HFF-Myc (cell line): ENCODE measurements at places on chromosomes 1 and 21.

DNA sequence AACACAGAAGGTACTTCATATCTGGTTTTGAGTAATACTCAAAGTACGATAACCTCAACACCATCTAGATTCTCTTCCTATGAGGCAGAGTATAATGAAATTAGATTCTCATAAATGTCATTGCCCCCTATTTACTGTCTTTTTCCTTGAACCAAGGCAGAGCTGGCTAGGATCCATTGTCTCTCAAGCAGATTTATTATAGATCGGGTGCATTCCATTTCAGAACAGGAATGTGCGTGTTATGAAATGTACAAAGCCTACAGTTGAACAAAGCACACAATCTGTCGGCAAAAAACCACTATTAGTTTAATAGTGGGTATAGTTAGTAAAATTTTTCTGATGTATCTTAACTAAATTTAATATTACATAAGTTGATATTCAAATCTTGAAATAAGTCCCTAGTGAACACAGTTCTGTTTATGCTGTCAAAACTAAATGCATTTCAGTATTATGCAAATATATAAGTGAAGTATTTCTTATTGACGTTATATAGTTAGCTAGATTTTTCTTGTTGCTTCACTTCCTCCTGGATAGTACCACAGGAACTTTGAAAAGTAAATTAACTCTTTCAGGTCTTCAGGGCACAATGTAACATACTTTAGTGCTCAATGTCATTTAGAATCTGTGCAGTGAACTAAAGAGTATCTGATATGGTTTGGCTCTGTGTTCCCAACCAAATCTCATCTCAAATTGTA lies 92.1 kb downstream of the DDAH1 start:
- no peak for DNase-seq

DNA sequence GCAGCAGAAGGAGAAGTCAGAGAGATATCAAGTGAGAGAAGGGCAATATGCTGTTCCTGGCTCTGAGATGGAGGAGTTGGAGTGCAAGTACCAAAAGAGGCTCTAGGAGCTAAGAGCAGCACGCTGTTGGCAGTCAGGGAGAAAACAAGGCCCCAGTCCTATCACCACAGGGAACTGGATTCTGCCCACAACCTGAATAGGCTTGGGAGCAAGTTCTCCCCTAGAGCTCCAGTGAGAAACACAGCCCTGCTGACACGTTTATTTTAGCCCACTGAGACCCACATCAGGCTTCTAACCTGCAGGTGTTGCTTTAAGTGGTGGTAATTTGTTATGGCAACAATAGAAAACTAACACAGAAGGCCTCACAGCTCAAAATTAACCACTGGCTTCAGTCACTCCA lies 31.8 kb upstream of the ZNF644 start:
- no peak for DNase-seq

DNA sequence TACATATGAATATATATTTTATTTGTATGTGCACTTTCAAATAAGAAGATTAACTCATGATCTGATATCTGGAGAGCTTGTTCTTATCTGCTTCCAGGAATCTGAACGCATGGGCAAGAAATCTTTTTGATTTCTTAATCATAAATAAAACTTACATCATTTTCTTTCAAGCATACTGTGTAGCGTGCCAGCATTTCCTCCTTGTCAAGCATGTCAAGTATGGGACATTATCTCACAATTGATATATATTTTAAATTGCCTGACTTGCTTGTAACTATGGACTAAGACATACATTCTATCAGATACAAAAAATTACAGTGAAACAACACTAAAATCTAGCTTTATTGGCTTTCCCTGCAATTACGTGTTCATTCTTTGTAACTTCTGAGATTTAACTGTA lies 1128.2 kb downstream of the PLA2G4A start:
- no peak for DNase-seq

DNA sequence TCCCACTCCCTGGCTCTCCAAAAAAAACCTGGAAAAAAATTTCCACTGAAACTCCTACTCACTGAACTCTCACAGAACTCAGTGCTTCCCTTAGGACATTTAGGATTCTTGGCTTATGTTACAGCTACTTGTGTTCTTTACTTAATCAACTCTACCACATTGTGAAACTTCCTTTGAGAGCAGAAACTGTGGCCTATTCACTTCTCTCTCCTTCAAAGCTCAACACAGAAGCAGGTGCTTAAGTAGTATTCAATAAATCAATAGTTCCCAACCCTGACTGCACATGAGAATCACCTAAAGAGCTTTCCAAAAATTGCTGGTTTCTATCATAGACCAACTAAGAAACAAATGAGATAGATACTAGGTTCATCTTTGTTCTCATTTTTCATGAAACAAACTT lies 67.9 kb upstream of the DMRTA2 start:
- DNase-seq = no peak

DNA sequence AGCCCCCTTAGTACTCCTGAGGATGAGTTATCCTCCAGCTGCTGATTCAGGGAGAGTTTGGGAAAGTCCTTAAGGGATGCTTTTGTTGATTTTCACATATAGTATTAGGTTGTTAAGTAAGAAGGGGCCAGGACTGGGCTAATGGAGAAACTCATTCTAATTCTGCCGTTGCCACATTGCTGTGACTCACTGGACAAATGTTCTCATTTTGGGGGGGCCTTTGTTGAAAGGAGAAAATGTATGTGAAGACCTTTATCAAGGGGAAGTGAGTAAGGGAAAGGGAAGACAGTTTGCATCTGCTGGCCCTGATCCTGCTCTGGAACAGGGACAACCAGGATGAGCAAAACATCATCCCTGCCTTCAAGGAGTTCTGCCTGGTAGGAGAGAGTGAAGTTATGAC lies 123.2 kb upstream of the FGGY start:
- no peak for DNase-seq

GRCh38 chr1:153742411-153743142 lies 14.7 kb downstream of the INTS3 start:
- no peak for DNase-seq

- no peak for DNase-seq
These were observed 217.9 kb downstream of the TM2D1 start for GRCh38 chr1:61506944-61507500.

DNA sequence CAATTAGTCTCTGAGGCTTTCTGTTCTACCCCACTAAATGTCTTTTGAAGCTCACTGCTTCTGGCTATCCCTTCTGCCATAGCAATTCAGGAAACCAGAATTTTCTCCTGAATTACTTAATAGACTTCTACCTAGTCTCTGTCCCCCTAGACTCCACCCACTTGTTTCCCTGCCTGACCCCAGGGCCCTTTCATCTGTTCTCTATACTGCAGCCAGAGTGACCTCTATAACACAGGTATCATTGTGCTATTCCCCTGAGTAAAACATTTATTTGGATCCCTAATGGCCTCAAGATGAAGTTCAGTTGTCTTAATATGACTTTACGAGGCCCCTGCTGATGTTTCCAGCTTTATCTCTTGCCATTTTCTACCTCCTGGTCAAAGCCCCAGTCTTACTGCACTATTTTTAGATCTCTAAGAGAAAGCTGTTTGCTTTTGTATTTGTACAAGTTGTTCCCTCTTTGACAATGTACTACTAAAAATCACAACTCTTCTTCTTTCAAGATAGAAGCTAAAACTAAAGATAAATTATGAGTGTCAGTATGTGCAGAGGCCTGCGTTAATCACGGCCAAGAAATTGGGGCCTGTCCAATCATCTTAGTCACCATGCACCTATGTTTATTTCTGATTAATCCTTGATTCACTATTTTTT lies 54.5 kb downstream of the ATP1B1 start:
- DNase-seq = no peak
